AG09319 (cell line): ENCODE measurements at places on chromosomes 3 and 15.

DNA sequence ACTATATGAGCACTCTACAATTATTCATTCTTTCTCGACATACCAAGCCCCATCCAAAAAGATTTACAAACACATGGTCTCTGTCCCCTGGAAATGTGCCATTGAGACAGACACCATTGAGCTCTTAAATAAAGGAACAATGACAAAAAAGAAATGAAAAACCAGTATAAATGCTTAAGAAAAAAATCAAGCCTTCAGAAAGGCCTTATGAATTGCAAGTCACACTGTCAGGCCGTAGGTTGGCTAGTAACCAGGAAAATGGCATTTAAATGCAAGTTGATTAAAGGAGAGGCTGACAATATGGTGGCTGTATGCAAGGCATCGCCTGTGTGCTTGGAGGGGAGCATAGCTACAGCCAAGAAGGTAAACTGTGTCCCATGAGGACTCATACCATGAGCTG lies 49.7 kb downstream of the SRGAP3 start:
- no peak for DNase-seq

- no peak for DNase-seq
Observed at GRCh38 chr15:78387246-78388037, 47.3 kb downstream of the CRABP1 start.

DNA sequence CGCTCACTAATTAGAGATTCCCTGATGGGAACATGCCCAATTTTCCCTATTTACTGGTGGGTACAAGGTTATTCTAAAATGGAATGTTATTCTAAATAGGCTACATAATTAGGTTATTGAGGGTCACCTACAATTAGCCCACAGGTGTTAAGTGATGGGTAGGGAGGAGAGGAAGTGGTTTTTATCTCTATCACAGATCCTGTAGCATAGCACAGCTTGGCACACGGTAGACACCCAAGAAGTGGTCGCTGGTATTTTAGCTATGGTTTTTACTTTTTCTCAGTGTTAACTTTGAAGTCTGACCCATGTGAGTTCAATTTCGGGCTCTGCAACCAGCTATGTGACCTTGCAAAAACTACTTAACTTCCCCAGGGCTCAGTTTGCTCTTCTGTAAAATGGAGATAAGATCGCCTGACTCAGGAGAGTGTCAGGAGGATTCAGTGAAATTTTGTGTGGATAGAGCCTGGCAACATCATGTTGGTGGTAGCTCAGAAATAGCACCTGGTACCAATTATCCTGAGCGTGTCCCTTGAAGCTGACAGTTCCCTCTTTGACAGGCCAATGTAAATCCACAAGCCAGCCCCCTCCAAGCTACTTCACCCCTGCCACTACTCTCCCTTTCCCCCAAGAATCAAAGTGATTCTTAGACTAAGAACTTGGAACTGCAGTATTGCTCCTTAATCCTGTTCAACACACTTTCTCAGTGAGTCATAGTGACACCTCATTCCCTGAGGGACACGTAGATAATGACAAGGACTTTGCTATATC lies 8.7 kb upstream of the LMCD1 start:
- no peak for DNase-seq

DNA sequence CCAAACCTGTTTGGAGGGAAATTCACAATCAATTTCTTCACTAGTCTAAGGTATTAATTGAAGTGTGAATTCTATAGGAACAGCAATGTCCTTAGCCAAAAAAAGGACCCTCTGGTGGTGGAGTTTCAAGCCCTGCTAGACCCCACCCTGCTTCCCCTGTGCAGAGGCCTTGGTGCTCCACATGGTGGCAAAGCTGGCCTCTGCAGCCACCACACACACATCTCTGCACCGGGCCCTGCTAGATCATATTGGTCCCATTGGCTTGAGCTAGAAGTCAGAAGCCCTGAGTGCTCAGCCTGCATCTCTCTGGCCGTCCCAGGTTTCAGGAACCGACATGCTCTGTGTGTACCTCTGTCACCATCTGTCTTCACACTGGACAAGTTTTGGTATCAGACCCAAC lies 220.9 kb upstream of the TRIM42 start:
- DNase-seq = no peak

- no peak for DNase-seq
Observed at GRCh38 chr3:175941352-175941751, 1082.2 kb downstream of the NAALADL2 start.
